ENCODE measurements at places on chromosomes 3 and 15. TPM values are rescaled to one million over a fixed set of nuclear protein-coding genes. Genes with fewer than 3 reads are reported as not detected.

The GOLGA8J gene
- total RNA-seq: 0.35 TPM

The CILP gene
- total RNA-seq: 3.7 TPM

The RASGRF1 gene
- 0.56 TPM for total RNA-seq

The INKA1 gene
- total RNA-seq: 0.88 TPM

The MYNN gene
- 11.1 TPM for total RNA-seq

The KBTBD13 gene
- total RNA-seq: not detected

Data from colonic mucosa (tissue), 4 donors.